Stimulated activated CD8-positive, alpha-beta memory T cell treated with anti-CD3 and anti-CD28 coated beads, Interleukin-12 subunit alpha, Interleukin-12 subunit beta, amount 100 ng/mL, for 4 hours (primary cell): ENCODE measurements at places on chromosomes 7 and 10.

- peak; percentile 10 for DNase-seq
These were observed 7.1 kb upstream of the UNCX start for GRCh38 chr7:1225441-1226185.

- DNase-seq = no peak
These were observed 49.1 kb downstream of the SYPL1 start for GRCh38 chr7:106063024-106063423.

DNA sequence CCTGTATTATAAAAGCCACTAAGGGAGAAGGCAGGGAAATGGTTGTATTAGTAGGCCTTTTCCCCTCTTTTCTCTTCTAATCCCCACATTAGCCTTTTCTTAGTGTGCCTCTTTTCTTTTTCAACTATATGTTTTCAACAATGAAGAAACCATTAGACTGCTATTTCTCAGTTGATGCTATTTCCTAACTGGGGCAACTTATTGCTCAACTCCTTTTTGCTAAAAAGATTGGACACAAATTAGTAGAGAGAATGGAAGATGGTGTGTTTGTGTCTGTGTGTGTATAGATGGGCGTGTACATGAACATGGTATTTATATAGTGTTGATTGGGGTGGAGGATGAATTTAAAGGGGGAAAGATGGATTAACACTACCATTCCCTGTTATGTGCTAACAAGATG is 28.4 kb downstream of the TBC1D12 start:
- DNase-seq = no peak

DNA sequence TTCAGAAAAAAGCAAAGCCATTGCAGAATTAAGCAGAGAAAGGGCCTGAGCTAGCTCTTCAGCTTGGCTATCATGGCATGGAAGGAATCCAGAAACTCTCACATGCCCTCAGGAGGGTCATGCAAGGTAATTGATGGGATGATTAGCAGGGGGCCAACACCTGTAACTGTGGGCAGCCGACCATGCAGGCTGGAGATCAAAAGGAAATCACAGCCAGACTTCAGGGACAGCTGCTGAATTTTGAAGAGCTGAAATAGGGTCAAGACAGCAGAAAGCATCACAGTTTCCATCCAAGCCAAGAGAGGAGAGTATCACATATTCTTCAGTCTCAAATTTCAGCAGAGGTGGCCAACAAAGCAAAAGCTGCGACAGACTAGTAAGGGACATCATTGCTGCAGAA is 239.6 kb upstream of the STEAP1 start:
- DNase-seq = no peak

- no peak for DNase-seq
These were observed 207.5 kb downstream of the PAXIP1 start for GRCh38 chr7:154795437-154795836.

GRCh38 chr7:69115788-69116187 is 482.5 kb upstream of the AUTS2 start:
- DNase-seq = no peak

DNA sequence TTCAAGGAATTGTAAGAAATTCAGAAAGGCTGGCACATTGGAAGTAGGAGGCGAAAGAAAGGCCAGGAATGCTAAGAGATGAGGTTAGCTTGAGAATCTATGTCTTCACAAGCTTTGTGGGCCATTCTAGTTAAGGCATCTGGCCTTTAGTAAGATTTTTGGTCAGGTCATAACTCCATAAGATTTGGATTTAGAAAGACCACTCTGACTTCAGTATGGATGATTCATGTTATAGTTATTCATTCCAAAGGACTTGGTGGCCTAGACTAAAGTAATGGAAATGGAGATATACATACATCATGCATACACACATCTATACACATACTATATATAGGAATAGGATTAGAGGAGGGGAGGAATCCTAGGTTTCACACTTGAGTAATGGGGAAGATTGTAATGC is 77.5 kb downstream of the SEPTIN7 start:
- DNase-seq = no peak
